AG04449 (cell line): ENCODE measurements at places on chromosomes 1 and 21.
A peak's percentile ranks its signal among the peaks of the same experiment; 100 is the strongest.

DNA sequence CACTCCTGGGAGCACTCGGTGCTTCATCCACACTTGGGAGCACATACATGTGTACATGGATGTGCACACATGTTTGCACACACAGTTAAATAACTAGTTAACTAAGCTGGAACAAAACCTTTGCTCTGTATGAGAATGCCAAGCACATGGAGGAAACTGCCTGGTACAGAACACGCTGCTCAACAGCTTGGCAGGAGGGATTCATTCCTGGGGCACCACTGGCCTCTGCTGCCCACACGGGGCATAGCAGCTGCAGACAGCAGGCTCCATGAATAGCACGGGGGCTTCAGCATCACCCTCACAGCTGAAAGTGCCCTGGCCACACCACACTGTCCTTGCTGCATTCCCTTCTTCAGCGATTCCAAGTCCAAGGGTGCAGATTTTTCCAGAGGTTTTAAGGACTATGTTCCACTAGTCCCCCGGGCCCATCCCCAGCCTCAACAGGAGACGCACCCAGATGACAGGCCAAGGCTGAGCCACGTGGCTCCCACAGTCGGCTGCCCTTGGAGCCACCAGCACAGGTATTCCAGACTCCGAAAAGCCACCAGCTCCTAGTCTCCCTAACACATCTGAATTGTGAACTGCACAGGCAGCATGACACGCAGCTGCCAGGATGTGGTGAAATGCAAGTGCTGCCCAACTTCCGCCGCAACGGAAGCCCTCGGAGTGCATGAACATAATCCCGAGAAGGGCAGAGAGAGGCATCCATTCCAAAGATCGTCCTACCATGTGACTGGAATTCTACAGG is 16.9 kb downstream of the NPHP4 start:
- no peak for DNase-seq

DNA sequence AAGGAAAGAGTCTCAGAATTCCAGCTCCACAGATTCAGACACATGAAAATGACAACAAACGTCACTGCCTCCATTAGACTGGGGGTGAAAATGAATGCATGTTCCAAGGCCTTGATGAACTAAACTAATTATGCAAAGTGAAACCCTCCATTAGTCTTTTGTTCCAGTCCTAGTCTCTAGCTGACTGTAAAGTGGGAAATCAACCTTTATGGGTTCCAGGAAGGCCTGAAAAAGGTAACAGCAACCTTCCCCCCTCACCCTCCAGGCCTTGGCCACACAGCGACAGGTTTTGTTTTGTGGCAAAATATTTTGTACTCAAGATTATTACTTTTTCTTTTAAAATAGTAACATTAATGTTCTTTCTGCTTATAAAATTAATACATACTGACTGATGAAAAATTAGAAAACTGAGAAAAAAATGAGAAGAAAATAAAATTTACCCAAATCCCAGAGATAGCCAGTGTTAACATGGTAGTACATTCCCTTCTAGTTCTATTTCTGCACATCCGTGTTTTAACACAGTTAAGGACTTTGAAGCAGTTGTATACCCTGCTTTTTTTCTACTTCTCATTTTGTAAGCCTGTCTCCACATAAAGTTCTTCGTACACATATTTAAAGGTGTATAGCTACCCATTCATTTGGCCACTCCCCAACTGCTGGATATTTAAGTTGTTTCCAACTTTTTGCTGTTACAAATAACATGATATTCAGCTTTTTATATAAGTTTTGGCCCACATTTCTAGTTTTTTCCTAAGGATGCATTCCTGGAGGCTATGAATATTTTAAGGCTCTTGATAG is 60.9 kb downstream of the CD2 start:
- no peak for DNase-seq

DNA sequence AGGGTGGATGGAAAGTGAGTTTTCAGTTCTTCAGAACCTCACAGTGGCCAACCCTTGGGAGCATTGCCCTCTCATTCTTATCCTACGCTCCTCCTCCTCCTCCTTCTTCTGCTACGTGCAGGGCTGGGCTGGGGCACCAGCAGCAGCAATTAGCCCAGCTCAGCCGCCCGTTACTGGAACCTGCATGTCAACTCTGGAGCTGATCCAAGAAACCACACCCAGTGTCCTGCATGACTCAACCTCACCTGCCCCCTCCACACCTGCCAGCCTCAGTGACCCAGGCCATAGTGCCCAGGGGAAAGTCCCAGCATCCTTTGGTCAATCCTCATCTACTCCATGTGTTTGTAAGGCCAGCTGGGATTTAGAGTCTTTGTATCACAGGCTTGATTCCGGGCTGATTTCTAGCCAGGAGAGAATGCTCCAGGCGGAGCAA is 12.6 kb downstream of the ELF3 start:
- no peak for DNase-seq

DNA sequence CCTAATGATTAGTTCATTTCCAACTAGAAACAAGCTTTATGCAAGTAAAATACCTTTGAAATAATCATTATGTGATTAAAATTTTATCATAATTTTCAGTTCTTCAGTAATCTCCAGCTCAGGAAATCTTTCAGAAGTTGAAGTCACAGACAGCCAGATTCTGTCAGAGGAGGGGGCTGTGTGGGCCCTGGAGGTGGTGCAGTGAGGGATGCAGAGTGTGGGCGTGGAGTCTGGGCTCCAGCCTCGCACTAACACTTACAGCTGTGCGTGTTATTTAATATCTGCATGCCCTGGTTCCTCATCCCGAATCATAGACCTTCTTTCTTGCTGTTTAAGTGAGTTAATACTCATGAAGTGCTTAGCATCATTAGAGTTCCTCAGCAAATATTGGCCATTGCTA is 23.9 kb downstream of the WDR64 start:
- DNase-seq, result no peak

DNA sequence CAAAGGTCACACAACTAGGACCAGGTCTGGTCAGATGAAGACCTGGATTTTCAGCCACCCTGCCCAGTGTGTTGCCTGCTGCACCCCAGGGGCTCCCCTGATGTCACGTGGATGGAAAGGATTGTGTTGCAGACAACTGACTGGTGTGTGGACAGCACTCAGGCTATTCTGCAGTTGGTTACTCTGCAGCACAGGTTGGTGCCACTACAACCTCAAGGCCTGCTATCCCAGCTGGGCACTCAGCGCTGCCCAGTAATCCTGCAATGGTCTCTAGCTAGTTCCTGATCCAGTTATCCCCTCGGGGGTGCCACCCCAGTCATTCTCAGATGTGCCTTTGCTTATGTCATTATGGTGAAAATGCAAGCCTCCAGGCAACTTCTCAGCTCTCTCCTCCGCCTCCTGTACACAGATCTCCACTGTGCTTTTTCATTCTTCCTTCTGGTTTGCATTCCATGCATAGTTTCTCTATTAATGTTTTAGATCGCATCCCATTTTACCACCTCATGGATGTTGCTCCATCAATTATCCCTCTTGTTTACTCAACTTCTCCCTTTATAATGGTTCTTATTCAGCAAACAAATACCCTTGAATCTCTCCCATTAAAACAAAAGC is 503.2 kb upstream of the CAMK1G start:
- DNase-seq, result no peak

- DNase-seq, result no peak
These were observed 4.1 kb downstream of the RUNX1 start for GRCh38 chr21:35044770-35045541.

DNA sequence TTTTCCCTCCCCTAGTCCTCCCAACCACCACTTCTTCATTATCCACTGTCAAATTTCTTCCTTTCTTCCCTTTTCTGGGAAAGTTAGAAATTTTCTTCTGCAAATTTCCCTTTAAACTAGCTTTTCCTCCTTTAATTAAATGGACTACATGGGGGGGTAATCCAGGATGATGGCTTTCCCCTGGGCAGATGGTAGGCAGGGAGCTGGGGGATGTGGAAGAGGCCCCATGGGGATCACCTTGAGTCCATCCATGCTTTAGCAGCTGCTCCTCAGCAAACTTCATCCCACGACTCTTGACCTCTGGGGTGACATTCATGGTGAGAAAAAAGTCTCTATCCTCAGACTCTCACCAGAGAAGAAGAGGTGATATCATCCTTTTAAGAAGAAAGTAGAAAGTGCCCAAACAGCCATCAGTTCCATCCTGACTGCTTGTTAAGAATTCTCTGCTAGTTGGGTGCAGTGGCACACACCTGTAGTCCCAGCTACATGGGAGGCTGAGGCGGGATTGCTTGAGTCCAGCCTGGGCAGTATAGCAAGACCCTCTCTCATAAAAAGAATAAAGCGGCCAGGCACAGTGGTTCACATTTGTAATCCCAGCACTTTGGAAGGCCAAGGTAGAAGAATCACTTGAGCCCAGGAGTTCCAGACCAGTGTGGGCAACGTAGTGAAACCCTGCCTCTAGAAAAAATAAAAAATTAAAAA is 2.4 kb downstream of the GPATCH4 start:
- no peak for DNase-seq

- no peak for DNase-seq
These were observed 271.3 kb upstream of the B3GALT2 start for GRCh38 chr1:193457676-193458075.

GRCh38 chr1:246785494-246786111 is 61.4 kb downstream of the SCCPDH start:
- DNase-seq, result no peak

- no peak for DNase-seq
These were observed 205.0 kb downstream of the HMCN1 start for GRCh38 chr1:185939142-185939541.

GRCh38 chr1:203165101-203165799 is 10.4 kb downstream of the MYBPH start:
- no peak for DNase-seq

DNA sequence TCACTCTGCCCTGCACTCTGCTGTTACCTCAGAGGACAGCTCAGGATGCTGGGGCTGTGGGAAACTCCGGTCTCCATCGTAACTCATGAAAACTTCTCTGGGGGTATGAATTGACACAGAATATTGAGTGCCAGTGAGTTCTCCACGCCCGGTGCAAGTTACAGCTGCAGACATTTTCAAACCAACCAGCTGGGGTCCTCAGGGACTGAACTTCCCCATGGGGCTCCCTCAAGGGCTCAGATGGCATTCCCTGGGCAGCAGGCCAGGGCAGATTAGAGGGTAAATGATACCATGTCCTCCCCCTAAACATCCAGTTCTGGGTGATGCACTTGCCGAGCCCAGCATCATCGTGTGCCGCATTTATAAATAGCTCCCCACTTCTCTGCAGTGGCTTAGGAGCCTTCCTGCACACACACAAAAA is 27.8 kb upstream of the CCSAP start:
- DNase-seq, result no peak

DNA sequence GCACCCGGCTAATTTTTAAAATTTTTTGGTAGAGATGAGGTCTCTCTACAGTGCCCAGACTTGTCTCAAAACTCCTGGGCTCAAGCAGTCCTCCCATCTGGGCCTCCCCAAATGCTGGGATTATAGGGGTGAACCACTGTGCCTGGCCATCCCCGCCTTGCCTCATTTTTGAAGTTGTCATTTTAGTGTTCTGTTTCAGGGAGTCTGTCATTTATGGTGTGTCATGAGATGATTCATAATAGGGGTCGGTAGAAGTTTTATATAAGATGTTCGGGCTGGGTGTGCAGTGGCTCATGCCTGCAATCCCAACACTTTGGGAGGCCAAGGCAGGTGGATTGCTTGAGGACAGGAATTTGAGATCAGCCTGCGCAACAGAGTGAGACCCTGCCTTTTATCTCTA is 8.5 kb downstream of the PRCC start:
- no peak for DNase-seq

DNA sequence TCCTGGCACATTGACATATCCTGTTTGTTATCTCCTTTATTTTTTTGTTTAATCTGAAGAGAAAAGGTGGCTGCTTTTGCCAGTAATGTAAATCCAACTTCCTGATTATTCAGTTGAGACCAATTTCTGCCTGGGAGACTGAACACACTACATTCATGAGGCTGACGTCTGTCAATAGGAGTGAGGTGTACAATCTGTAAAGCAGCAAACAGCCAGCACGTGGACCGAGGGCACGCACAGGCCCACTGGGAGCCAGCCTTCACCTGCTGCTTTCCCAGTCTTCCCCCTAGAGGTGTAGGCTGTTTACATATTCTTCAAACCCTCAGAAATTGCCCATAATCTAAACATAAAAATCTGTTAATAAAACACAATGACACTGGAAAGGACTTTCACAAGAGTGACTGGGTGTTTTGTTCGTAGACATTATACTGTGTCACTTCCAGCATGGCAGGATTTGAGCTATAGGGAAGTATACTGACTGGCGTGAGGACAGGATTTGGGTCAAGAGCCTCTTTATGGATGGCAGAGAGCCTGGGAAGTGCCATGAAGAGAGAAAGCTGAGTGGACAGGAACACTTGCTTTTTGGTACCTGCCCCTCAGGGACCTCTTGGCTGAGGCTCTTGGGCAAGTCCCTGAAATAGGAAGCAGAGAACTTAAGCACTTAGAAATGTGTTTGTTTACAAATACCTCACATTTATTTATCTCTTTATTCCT is 552.9 kb upstream of the CAMK1G start:
- DNase-seq, result no peak

GRCh38 chr1:21764615-21765423 is 18.1 kb downstream of the USP48 start:
- DNase-seq, result peak; percentile 71

DNA sequence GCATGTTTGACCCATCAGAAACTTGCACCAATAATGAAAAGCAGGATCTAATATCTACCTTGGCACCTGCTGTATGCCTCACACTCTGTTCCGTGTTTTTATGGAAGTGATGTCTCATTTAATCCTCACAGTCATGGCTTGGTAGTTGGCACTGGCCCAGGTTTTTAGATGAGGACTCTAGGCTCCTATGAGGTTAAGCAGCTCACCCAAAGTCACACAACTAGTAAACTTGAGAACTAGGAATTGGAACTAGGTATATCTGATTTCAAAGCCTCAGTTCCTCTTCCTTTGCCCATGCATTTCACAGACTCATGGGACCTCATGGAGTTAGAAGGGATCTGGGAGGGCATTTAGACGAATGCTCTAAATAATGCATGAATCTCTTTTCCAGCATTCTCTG is 21.3 kb upstream of the TARBP1 start:
- no peak for DNase-seq

- peak; percentile 10 for DNase-seq
These were observed 14.4 kb downstream of the FAAH start for GRCh38 chr1:46408356-46409062.

GRCh38 chr21:17359781-17360180 is 153.1 kb upstream of the CXADR start:
- DNase-seq, result no peak

GRCh38 chr1:168825820-168826219 is 96.8 kb upstream of the DPT start:
- DNase-seq, result no peak

GRCh38 chr1:40075266-40075665 is 21.8 kb downstream of the PPT1 start:
- no peak for DNase-seq

GRCh38 chr1:7703321-7704213 is 67.5 kb upstream of the VAMP3 start:
- no peak for DNase-seq

DNA sequence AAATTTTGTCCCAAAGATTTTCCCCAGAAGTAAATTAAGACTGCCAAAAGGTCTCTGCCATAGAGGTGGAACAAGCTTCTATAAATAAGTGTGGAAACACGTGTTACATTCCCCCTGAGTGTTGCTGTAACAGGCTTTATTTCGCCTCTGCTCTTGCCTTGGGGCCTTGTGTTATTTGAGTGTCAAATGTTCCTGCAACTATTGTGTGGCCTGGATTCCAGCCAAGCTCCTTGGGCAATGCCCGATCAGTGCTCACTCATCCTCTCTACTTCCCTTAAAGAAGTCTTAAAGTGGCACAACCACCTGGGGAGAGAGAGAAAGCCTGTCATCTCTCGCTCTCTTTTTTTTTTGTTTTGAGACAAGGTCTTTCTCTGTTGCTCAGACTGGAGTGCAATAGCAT is 156.7 kb downstream of the NR5A2 start:
- DNase-seq, result no peak
